ENCODE measurements at places on chromosomes 6 and 20.
A peak's percentile ranks its signal among the peaks of the same experiment; 100 is the strongest.

DNA sequence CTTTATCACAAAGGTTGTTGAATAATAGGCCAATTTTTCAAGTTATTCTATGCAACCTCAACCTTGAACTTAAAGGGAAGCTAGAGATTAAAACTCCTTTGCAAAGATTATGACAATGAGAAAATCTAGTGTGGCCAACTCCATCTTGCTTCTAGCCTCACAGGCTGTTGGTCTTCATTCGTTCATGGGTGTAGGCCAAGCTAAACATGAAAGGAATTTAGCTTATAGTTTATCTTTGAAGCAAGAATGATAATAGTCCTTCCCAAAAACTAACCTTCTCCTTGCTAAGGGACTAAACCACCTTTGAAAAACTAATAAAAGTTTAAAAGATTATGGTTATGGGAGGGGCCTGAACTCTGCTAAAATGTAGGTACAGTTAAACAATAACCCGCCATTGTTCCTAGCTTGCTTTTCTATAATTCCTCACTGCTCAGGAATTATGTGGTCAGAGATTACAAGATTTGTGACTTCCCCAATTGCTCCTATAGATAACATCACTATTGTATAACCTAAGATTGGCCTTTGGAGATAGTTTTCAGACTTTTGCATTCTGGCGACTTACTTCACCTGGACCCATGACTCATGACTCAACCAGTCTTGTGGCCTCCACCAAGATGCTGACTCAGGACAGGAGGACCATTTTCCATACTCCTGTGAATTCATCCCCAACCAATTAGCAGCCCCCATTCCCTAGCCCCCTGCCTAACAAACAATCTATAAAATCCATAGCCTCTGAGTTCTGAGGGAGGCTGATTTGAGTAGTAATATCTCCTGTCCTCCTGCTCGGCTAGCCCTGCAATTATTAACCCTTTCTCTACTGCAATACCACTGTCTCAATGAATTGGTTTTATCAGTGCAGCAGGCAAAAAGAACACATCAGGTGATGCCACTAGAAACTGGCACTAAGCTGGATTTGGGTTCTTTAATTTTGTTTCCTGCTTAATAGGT, 154.5 kb downstream of the CD83 start:
- no peak for DNase-seq

- DNase-seq: no peak
Measured at GRCh38 chr6:163991321-163991720, 576.8 kb downstream of the QKI start.

- no peak for DNase-seq
Measured at GRCh38 chr6:10386220-10386619, 28.7 kb downstream of the TFAP2A start.

- no peak for DNase-seq
Measured at GRCh38 chr20:19381947-19382346, 169.5 kb downstream of the SLC24A3 start.

DNA sequence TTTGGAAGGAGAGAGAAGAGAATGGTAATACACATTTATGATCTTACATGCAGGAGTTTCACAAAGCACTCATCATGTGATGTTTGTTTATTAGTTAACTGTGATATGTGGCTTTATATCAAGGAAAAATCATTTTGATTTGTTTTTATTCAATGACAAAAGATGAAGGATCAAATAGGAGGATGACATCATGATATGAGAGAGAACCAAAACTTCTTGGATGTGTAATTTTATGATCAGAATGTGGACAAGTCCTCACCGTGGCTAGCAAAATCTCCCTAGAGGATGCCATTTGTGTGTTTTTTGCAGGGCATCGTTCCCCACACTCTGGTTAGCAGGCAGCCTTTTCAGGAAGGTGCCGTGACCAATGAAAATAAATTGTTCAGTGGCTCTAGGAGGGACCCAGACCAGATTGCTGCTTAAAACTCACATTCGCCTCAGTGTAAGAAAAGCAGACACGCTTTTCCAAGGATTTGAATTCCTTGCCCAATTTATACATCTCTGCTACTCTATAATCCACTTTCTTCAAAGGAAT, 552.7 kb downstream of the NKAIN2 start:
- DNase-seq: no peak

DNA sequence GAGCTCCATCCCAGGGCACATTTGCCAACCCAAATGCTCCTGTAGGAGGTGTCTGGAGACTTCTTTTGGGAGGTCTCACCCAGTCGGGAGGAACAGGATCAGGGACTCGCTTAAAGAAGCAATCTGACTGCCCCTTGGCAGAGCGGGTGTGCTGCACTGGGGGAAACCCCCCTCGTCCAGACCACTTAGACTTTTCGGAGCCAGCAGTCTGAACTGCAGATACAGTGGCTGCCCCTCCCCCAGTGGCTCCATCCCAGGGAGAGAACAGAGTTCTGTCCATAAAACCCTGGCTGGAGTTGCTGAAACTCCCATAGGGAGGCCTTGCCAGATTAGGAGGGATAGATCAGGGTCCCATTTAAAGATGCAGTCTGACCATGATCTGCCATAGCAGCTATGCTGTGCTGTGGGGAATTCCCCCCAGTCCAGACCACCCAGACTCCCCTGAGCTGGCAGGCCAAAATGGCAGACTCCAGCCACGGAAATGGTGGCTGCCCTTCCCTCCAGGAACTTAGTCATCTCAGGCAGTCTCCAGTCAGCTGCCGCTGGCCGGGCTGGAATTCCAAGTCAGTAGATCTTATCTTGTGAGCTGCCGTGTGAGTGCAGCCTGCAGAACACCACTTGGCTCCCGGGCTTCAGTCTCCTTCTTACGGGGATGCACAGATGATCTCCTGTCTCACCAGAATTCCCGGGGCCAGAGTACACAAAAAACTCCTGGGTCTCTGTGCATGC, 278.1 kb upstream of the SASH1 start:
- DNase-seq: no peak

DNA sequence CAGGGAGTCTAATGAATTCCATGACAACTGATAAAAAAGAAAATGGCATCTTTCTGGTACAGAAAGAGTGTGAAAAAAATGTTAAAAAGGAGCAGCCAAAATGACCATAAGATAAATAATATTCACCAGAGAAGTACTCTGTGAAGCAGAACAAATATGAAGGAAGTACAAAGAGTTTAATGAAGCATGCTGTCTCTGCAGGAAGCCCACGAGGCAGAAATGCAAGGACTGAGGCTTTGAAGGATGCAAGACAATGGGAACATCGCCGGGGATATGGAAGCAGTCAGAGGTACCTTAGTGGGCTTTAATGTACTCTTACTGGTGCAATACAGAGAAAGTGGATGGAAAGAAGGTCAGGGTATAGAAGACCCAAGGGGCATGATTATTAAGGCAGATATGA, 50.7 kb downstream of the NOX3 start:
- DNase-seq: no peak

GRCh38 chr20:39067526-39068216, 105.5 kb downstream of the DHX35 start:
- no peak for DNase-seq

- DNase-seq: no peak
Measured at GRCh38 chr6:4412077-4412476, 276.7 kb upstream of the ECI2 start.

DNA sequence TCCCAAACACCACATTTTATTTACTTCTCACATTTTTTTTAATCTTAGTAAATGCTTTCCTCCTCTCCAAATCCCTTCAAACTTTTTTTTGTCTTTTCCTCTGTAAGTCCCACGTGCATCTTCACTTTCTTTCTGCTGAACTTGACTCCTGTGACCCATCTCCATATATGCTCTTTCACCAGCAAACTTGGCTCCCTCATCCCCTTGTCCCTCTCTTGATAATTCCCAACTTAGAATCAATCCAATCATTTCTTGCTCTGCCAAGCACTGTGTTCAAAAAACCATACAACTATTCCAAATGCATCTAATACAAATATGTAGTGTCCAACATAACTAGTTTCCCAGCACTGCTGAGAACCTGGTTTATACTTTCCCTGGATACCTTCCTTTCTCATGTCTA, 519.4 kb downstream of the HDGFL1 start:
- DNase-seq: no peak

- DNase-seq: no peak
Measured at GRCh38 chr20:34529742-34530141, 13.5 kb downstream of the DYNLRB1 start.

DNA sequence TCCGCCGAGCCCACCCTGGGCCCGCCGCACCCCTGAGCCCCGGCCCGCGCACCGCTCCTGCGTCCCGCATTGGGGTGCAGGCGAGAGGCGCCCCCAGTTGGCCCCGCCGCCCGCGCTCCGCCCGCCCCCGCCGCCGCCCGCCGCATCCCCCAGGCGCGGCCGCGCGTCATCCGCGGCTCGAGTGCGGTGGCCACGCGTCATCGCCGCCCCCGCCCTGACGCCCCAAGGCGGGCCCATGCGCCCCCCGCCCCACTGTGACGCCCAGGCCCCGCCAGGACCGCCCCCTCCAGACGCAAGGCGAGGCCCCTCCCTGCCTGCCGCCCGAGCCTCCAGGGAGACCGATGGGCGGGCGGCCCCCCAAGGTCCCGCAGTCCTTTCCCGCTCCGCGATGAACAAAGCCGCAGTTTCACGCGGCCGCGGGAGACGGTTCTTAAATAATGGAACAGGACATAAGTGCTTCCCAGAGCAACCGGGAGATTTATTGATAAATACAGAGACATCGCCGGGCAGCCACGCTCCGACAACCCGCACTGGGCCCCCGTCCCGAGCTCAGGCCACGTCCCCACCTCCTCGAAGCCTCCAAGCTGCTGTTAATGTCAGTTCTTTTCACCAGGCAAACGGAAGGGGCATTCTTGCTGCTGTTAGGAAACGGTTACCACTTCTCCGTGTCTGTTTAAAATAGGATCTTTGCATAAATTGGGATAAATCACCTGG, at the start of gene ANKRD60:
ANKRD60 (minus strand) TSS at position 170 of the 714 bp plus-strand sequence; CDS start at position 170, 0 bp downstream.
- DNase-seq: peak; percentile 30

DNA sequence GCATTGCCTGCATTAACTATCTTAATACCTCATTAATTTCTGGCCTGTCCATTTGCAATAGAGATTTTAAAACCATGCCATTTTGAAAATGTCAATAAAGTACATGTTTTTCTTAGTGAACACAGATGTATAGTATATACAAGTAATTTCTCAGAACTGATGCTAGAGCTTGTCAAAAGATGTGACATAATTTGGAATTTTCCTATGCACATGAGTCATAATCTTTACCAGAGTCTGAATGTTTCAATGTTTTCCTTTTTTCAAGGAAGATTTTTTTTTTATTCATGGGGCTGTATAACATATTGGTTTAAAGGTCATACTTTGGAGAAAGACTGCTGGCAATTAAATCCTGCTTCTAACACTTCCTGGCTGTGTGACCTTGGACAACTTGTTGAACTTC, 1347.5 kb upstream of the ADGRB3 start:
- DNase-seq: no peak

DNA sequence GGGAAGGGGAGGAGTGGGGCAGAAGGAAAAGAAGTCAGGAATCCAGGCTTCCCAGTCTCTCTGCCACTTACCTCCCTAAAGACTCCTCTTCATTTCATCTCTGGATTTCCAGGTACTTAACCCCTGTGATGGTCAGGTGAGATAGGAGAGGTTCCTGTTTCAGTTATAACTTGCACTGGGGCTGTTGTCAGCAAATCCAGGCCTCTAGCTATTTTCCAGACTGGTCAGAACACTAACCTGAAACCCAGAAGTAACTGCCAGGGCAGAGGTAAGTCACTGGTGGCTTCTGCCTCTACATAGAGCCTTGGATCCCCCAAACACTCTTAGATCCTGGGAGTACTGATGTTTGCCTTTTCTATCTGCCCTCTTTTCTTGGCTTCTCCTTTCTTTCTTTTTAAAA, 233.5 kb upstream of the TAB2 start:
- no peak for DNase-seq

DNA sequence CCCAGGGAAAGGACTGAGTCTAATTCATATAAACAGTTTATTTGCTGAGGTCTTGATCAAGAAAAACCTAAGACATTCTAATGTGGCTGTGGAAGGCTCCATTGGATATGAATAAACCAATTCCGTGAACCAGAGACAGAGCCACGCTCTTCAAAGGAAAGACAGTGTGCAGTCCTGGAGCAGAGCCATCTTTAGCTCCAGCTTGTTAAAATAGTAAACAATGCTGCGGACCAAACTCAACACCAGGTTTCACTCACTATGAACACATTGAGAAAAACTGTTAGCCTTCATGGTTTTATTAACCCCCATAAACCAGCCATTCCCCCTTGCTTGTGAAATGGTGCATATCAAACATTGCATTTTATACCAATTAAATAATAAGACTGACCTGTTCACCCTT, 61.9 kb downstream of the COL9A1 start:
- DNase-seq: no peak

DNA sequence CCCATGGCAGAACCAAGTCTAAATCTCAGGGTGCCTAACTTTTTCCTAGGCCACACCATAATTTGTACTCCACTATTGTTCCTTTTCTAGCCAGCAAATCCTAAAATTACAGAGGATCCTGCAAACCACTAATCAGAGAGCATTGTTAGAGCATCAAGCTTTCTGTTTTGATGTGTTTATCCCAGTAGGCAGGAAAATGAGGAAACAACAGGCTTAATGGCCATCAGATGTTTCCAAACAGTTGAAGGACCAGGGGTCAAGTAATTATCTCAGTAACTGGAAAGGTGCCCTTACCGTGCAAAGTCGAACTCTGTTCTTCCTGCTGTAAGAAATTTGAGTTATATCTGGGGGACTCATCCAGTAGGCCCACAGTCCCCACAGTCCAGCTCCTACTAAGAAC, 58.7 kb downstream of the RALY start:
- DNase-seq: no peak

GRCh38 chr20:36563374-36563773, 10.0 kb upstream of the TGIF2 start:
- no peak for DNase-seq

DNA sequence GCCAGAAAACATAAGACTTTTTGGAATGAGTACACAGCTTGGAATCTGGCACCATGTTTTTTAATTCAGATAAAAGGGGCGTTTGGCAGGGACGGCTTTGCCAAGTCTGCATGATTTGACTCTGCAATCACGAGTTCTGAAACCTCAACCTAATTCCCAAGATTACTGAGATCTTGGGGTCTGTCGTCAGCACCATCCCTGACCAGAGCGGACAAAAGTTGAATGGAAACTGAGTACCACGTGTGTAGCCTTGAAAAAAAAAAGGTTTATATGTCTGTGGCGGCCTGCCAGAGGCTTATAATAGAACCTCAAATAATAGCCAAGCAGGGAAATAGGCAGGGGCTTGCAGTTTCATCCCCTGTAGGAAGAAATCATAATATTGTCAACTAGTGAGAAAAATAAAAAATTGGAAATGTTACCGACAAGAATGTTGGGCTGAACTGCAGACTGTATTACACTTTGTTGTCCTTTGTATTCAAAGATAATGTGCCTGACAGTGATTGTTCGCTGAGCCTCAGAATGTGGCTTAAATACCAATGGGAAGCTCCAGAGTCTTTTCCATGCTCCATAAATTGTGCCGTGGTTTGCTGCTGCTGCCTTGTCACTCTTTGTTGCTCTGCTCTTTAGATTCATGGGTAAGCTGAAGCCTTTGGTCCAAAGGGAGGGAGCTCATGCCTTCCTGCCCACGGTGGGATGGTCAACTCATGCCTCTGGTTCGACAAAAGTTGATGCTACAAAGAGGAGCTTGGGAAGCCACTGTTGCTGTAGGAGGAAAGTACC, 118.8 kb upstream of the ARID1B start:
- DNase-seq: no peak
